ENCODE measurements at places on chromosomes 7 and 10. TPM values are rescaled to one million over a fixed set of nuclear protein-coding genes. Genes with fewer than 3 reads are reported as not detected.

The C10orf143 gene
- 3.4 TPM for total RNA-seq

DNA sequence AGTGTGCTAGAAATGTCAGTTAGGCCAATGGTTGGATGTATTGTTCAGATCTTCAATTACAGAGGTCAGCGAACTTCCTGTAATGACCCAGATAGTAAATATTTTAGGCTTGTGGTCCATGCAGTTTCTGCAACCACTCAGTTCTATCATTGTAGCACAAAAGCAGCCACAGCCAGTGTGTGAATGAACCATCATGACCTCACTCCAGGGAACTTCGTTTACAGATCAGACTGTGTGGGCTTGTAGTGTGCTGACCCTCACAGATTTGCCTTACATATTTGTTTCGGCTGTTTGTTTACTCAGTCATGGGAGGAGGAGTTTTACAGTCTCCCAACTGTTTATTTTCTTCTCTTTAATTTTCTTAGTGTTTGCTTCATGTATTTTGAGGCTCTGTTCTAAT lies 55.4 kb downstream of the LANCL2 start:
- no peak for DNase-seq
- peaks cover 6% of the 10 kb centered on the region for H3K36me3 ChIP-seq
- no peaks in the 10 kb centered on the region for H3K4me1 ChIP-seq
- no peak overlapping the region for H3K4me3 ChIP-seq

GRCh38 chr7:98553666-98554065 lies 63.4 kb upstream of the NPTX2 start:
- H3K4me3 ChIP-seq, result no peak overlapping the region
- DNase-seq, result peak; percentile 0
- no peaks in the 10 kb centered on the region for H3K36me3 ChIP-seq
- H3K27ac ChIP-seq, result no peak overlapping the region
- no peaks in the 10 kb centered on the region for H3K27me3 ChIP-seq

DNA sequence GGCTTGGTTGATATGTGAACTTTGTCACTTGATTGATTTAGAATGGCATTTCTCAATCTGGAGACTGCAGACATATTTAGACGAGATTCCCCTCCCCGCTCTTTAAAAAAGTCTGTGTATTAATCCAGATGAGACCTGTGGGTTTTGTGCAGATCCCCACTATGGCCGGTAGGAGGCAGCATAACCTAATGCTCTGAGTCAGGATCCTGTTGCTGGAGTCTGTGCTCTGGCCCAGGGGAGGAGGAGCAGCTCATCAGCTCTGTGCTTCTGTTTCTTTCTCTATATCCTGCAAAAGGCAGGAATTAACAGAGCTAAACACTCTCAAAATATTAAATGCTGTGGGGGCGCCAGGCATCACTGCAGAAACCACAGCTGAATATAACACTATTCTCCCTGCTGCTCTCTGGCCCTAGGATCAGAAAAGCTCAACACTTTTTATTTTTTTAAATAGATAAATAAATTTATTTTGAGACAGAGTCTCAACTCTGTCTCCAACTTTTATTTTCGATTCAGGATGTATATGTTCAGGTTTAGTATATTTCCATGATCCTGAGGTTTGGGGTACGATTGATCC lies 23.9 kb upstream of the SEPHS1 start:
- DNase-seq, result no peak
- H3K27ac ChIP-seq, result no peak overlapping the region
- H3K36me3 ChIP-seq, result no peaks in the 10 kb centered on the region
- no peaks in the 10 kb centered on the region for H3K27me3 ChIP-seq
- H3K4me3 ChIP-seq, result no peak overlapping the region

DNA sequence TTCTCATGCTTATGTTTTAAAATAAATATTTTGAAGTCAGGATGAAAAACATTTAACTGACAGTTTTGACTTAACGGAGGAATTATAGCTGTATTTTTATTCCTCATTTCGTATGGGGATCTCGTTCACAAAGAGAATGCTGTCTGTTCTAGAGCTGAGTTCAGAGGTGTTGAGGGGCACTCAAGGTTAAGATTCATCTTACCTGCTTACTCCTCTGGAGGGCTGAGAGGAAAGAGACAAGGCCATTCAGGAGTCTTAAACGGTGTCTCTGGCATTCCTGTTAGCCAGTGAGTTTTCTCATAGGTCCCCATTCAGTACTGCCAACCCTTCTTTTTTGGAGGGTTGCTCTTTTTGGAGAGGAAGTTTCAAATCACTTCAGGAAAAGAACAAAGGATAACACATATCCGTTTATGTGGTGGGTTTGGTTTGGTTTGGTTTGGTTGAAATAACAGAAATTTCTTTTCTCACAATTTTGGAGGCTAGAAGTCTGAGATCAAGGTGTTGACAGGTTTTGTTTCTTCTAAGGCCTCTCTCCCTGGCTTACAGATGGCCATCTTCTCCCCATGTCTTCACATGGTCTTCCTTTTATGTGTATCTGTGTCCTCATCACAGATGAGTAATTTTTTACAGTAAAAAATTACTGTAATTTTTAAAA lies 23.1 kb downstream of the CALHM2 start:
- no peaks in the 10 kb centered on the region for H3K27me3 ChIP-seq
- no peak overlapping the region for H3K4me3 ChIP-seq
- no peak overlapping the region for H3K27ac ChIP-seq
- H3K36me3 ChIP-seq, result peaks cover 72% of the 10 kb centered on the region

The GPNMB gene
- total RNA-seq, result 322 TPM

The MRPS17 gene
- 12.6 TPM for total RNA-seq

The MMD2 gene
- not detected for total RNA-seq

The GLCCI1 gene
- 45.1 TPM for total RNA-seq

- H3K4me1 ChIP-seq, result no peaks in the 10 kb centered on the region
- H3K27me3 ChIP-seq, result no peaks in the 10 kb centered on the region
- no peak overlapping the region for H3K4me3 ChIP-seq
- no peaks in the 10 kb centered on the region for H3K36me3 ChIP-seq
- no peak overlapping the region for H3K27ac ChIP-seq
Measured at GRCh38 chr10:73899423-73899822, 11.5 kb upstream of the PLAU start.

DNA sequence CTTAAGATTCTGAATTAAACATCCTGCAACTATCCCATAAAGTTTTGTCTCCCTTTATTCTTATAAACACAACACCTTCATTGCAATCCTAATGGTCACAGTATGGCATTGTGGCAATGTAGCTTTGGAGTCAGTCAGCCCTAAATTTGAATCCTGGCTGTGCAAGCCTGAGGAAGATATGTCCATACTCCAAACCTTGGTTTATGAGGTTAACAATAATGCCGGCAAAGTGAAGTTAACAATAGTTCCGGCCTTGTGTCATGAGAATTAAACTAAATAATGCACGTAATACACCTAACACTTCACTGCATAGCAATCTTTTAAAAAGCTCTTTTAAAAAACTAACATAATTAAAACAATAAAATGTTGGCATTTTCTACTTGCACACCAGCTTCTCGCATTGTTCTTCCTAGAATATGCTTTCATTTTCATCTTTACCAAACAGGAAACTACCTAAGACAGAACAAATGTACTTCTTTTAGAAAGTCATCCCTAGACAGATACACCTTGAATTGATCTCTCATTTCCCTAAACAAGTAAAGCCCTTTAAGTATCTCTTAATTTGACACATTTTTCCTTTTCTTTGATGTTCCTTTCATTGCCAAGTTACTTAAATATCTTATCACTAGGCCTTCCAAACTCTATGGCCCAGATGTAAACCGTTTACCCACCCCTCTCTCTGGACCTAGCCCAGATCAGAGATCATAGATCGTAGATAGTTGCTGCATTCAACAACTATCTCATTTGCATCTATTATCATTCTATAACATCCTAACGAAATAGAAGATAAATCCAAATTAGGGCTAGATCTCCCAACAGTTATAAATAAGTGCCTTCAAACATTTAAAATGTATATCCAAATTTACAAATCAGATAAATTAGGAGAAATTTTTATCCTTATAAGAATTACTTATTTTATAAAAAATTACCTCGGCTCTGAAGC lies 66.7 kb downstream of the CREB3L2 start:
- peak overlapping the region; percentile 63 for H3K27ac ChIP-seq
- peak overlapping the region; percentile 23 for H3K4me3 ChIP-seq
- peaks cover 63% of the 10 kb centered on the region for H3K4me1 ChIP-seq
- no peaks in the 10 kb centered on the region for H3K36me3 ChIP-seq

The CYP3A7 gene
- 1.6 TPM for total RNA-seq

- DNase-seq, result no peak
- H3K4me3 ChIP-seq, result no peak overlapping the region
Measured at GRCh38 chr10:56633876-56634452, 272.9 kb upstream of the ZWINT start.

- no peaks in the 10 kb centered on the region for H3K27me3 ChIP-seq
- H3K4me3 ChIP-seq, result no peak overlapping the region
- H3K4me1 ChIP-seq, result no peaks in the 10 kb centered on the region
- no peak for DNase-seq
Measured at GRCh38 chr10:27464993-27465392, 39.1 kb upstream of the RAB18 start.

- peaks cover 16% of the 10 kb centered on the region for H3K36me3 ChIP-seq
- H3K27ac ChIP-seq, result no peak overlapping the region
- DNase-seq, result no peak
- H3K4me1 ChIP-seq, result no peaks in the 10 kb centered on the region
- no peak overlapping the region for H3K4me3 ChIP-seq
- no peaks in the 10 kb centered on the region for H3K27me3 ChIP-seq
Measured at GRCh38 chr10:132655735-132656134, 118.1 kb downstream of the INPP5A start.

The UCN3 gene
- 1.2 TPM for total RNA-seq

GRCh38 chr7:88090671-88091070 lies 129.2 kb downstream of the SRI start:
- no peak for DNase-seq
- no peaks in the 10 kb centered on the region for H3K27me3 ChIP-seq
- H3K4me3 ChIP-seq, result no peak overlapping the region
- H3K27ac ChIP-seq, result no peak overlapping the region
- H3K4me1 ChIP-seq, result peaks cover 17% of the 10 kb centered on the region

The HOXA5 gene
- 16.0 TPM for total RNA-seq

DNA sequence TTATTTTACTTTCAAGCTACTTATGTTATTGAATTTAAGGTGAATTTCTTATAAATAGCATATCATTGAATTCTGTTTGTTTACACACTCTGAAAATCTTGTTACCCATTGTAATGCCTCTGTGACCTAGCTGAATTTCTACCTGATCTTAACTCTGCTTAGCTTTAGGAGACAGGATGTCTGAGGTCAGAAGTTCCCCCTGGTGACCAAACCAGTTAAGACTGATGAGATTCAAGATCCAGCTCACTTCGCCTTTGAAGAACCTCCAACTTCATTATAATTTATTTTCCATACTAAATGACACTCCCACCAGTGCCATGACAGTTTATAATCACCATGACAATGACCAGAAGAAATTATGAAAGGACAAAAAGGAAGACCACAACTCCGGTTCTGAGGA lies 213.4 kb upstream of the CDC14C start:
- H3K27me3 ChIP-seq, result no peaks in the 10 kb centered on the region
- no peaks in the 10 kb centered on the region for H3K36me3 ChIP-seq
- H3K4me1 ChIP-seq, result no peaks in the 10 kb centered on the region
- no peak for DNase-seq
- no peak overlapping the region for H3K4me3 ChIP-seq
- H3K27ac ChIP-seq, result no peak overlapping the region

The HPS1 gene
- total RNA-seq, result 77.7 TPM
